ENCODE measurements at places on chromosomes 2 and 18. TPM values are rescaled to one million over a fixed set of nuclear protein-coding genes. Genes with fewer than 3 reads are reported as not detected.

Gene RGPD3
- total RNA-seq: 0.18 TPM

Gene ASTL
- total RNA-seq: 18.0 TPM

Gene RAB27B
- 0.22 TPM for total RNA-seq

Gene XIRP2
- not detected for total RNA-seq

Gene ALPI
- total RNA-seq: not detected

- DNase-seq: no peak
Measured at GRCh38 chr2:190530248-190530900, 4.1 kb downstream of the NEMP2 start.

DNA sequence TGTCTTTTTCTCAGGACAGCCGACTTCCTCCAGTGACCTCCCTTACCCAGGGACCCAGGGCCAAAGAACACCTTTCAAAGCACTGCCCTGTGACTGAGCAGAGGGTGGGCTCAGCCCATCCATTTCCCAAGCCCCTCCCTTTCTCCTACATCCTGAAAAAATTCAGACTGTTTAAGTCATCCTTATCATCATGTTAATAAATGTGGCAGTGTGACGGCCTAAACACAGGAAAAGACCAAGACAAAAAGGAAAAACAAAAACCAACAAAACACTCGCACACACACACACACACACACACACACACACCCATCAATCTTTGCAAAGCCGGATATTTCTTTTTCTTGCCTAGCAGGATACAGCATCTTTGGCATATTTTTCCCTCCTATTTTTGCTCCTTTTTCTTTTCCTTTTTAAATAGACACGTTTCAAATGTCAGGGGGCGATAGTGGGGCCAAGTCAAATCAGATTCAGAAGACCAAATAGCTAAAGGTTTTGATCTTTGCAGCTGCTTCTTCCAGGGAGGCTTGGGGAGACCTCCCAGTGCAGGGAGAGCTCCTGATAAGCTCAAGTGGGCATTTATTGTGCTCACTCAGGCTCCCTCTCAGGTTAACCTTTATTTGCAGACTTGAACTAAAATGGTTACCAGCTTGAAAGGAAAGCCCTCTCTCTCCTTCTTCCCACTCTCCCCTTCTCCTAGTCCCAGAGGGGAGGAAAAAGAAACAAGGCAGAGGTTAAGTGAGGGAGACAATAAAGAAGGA is 39.5 kb upstream of the NRP2 start:
- DNase-seq: no peak

- DNase-seq: no peak
Measured at GRCh38 chr2:106089611-106090010, 104.5 kb downstream of the UXS1 start.

GRCh38 chr18:36505665-36506064 is 208.2 kb downstream of the FHOD3 start:
- DNase-seq: no peak
